Stomach (tissue), 19 donors: ENCODE measurements at places on chromosomes 1 and 21. TPM values are rescaled to one million over a fixed set of nuclear protein-coding genes. Genes with fewer than 3 reads are reported as not detected.

GRCh38 chr21:20308586-20309315, 689.5 kb upstream of the NCAM2 start:
- H3K27me3 ChIP-seq: no peaks in the 10 kb centered on the region
- no peak overlapping the region for H3K27ac ChIP-seq
- DNase-seq: no peak
- no peaks in the 10 kb centered on the region for H3K36me3 ChIP-seq
- H3K4me3 ChIP-seq: no peak overlapping the region
- H3K4me1 ChIP-seq: no peaks in the 10 kb centered on the region

DNA sequence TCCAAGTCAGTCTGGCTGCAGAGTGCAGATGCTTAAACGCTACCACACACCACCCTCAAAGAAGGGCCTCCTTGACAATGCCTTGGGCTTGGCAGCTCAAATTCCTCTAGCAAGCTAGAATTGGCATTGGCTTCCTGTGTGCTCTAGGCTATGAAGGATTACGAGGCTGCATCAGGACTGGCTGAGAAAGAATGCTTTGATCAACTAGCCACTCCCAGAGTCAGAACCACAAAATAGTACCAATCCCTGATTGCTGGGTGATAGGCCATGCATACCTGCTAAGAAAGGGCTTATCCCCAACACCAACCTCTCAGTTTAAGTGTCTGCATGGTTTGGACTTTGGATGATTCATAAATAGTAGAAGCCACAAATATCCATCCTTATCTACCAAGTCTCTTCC, 504.9 kb downstream of the OMA1 start:
- no peak for DNase-seq
- H3K27ac ChIP-seq: no peak overlapping the region
- H3K4me1 ChIP-seq: no peaks in the 10 kb centered on the region
- H3K27me3 ChIP-seq: no peaks in the 10 kb centered on the region

TMEM269 gene
- total RNA-seq: not detected

SPOCD1 gene
- not detected for total RNA-seq

DNA sequence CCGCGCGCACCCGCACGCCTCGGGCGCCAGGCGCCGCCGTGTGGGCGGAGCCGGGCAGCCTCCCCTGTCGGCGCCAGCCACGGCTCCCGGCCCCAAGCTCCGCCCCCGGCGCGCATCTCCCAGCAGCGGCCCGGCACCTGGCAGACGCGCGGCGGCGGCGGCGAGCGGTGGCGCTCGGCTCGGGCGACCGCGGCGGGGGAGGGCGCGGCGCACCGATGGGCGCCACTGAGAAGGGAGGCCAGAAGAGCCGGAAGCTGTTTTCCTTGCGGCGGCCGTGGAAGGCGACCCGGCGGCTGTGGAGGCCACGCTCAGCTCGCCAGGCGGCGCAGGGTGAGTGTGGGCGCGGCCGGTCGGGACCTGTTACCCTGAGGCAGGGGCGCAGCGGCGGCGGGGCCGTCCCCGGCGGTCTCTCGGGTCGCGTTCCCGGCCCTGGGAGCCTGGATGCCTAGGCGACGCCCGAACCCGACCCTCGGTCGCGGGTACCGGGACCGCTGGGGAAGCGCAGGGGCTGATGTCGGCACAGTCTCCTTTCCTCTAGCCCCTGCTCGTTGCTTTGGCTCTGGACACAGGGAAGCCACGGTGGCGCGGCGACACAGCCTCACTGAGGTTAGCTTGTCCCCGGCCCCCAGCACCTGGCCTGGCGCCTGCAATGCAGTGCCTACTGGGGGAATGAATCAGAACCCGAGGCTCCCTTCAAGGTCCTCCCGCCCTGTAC, 54.9 kb upstream of the DNAJC6 start:
- DNase-seq: peak; percentile 88
- peak overlapping the region; percentile 88 for H3K4me3 ChIP-seq
- H3K36me3 ChIP-seq: no peaks in the 10 kb centered on the region
- H3K4me1 ChIP-seq: peaks cover 20% of the 10 kb centered on the region

ABCA4 gene
- total RNA-seq: 0.37 TPM
